Lower lobe of right lung (tissue), 2 donors: ENCODE measurements at places on chromosomes 7 and 10. TPM values are rescaled to one million over a fixed set of nuclear protein-coding genes. Genes with fewer than 3 reads are reported as not detected.

DNA sequence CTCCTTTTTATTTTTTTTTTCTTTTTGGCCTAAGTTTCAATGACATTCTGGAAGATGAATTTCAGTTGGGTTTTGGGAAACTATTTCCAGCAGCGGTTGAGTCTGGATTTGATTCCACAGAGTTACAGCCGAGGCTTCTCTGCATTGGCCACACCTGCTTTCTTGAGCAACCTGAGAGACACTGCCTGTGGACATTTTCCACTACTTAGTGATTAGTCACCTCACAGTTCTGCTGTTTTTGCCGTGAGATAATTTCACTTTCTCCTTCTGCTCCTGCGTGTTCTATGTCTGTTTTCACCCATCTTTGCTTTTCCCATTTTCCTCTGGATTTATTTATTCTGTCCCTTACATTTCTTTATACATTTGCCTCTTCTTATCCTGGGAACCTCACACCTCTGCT is 243.0 kb downstream of the BICC1 start:
- H3K4me1 ChIP-seq = no peaks in the 10 kb centered on the region
- no peak for DNase-seq
- H3K27me3 ChIP-seq = no peaks in the 10 kb centered on the region
- peak overlapping the region; percentile 19 for H3K27ac ChIP-seq
- H3K4me3 ChIP-seq = no peak overlapping the region

The FAM221A gene
- 10.3 TPM for total RNA-seq

The SAMD8 gene
- total RNA-seq = 21.7 TPM

GRCh38 chr7:39617005-39617404 is 6.4 kb upstream of the RALA start:
- H3K27ac ChIP-seq = no peak overlapping the region
- no peaks in the 10 kb centered on the region for H3K36me3 ChIP-seq
- H3K4me1 ChIP-seq = no peaks in the 10 kb centered on the region
- no peaks in the 10 kb centered on the region for H3K27me3 ChIP-seq
- DNase-seq = no peak
- H3K4me3 ChIP-seq = no peak overlapping the region

DNA sequence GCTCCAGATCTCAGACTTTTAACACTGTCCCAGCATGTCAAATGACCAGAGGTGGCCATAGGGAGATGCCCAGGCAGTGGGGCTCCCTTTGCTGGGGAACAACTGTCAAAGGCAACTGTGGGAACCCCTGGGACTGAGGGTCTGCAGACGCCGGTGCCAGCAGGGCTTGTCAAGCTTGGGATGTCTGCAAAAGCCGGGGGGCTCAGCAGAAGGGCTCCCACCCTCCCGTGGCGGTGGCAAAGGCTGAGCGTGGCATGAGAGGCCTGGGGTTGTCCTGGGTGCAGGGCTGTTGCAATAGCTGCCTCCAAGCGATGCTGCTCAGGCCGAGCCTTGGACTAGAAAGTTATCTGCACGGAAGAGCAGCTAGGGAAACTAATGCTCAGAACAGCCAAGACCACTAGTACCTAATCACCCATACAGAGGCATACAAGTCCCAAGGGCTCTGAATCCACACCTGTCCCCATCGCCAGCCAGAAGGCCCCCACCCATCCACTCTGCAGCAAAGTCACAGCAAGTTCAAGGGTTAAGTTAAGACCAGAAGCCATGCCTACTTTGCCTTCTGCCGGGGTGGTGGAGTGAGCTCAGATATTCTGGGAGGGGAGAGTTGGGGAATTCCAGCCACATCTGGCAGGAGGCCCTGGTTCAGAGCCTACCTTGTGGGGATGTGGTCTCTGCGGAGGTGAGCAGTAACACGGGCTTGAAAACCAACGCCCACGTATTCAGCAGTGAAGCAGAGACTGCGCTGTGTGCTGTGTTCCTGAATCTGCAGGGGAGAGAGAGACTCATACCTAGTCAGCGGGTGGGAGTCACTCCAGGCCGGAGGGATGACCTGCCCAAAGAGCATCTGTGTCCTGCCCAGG is 4.6 kb downstream of the SH2B2 start:
- H3K4me3 ChIP-seq = no peak overlapping the region
- H3K36me3 ChIP-seq = no peaks in the 10 kb centered on the region
- no peak for DNase-seq
- no peak overlapping the region for H3K27ac ChIP-seq
- H3K27me3 ChIP-seq = no peaks in the 10 kb centered on the region

GRCh38 chr10:121579656-121580055 is 18.6 kb downstream of the FGFR2 start:
- H3K36me3 ChIP-seq = no peaks in the 10 kb centered on the region
- H3K4me1 ChIP-seq = peaks cover 18% of the 10 kb centered on the region
- no peak for DNase-seq
- H3K27me3 ChIP-seq = no peaks in the 10 kb centered on the region
- no peak overlapping the region for H3K4me3 ChIP-seq

DNA sequence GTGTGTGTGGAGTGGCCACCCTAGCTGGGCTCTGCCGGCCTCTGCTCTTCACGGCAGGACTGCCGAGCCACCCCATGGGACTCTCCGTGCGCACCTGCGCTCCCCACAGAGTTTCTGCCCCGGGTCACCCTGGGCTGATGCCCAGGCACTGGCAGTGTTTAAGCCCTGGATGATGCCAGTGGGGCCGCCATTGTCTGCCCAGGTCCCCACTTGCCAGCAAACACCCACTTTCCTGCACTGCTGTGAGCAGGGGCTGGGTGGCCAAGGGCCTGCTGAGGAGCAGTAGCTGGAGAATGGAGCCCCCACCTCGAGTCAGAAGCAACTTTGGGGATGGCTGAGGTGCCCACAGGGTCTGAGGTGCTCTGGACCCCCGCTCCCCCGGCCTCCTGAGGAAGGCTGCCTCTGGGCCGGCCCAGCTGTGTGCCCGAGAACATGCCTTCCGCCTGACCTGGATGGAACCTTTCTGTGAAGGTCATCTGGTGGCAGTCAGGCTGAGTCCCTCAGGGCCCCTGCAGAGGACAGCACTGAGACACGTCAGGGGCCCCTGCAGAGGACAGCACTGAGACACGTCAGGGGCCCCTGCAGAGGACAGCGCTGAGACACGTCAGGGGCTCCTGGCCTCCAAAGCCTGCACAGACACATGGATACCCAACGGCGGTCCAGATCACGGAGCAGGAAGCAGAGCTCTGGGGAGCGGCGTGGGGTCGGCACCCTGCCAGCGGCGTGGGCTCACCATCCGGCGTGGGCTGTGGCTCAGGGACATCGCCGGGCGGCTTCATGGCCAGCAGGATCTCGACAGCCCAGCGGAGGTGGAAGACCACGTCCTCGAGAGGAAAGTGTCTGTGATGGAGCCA is 62.0 kb downstream of the CFAP46 start:
- no peaks in the 10 kb centered on the region for H3K36me3 ChIP-seq
- no peaks in the 10 kb centered on the region for H3K4me1 ChIP-seq
- no peak for DNase-seq
- no peak overlapping the region for H3K27ac ChIP-seq

The PRKCQ gene
- 8.1 TPM for total RNA-seq

The TMEM273 gene
- total RNA-seq = 48.5 TPM

GRCh38 chr7:123867225-123867624 is 22.3 kb downstream of the HYAL4 start:
- no peak overlapping the region for H3K4me3 ChIP-seq
- peaks cover 9% of the 10 kb centered on the region for H3K4me1 ChIP-seq
- H3K27me3 ChIP-seq = no peaks in the 10 kb centered on the region
- DNase-seq = no peak

DNA sequence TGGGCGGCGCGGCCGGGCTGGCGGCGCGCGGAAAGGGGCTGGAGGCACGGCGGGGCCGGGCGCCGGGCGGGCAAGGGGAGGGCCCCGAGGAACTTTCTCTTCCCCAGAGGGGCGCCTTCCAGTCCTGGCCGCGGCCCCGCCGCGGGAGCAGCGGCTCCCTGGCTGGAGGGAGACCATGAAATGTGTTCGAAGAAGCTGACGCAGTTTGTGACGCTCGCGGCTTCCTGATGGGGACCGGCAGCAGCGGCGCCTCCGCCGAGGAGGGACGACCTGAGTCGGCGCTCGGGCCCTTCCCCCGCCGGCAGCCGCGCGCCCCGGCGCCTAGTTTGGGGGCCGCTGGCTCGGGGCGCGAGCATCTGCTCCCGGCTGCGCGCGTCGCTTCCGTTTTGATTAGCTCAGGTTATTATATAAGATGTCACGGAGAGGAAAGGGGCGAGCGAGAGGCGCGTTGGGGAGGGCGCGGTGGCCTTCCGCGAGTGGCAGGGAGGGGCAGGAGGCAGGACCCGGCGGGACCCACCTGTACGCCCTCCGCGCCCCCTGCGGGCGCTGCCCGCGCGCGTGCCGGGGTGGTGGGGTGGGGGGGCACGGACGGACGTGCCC is 57.1 kb upstream of the PCGF5 start:
- no peaks in the 10 kb centered on the region for H3K36me3 ChIP-seq
- peak overlapping the region; percentile 96 for H3K27ac ChIP-seq
- peak; percentile 78 for DNase-seq
- no peaks in the 10 kb centered on the region for H3K27me3 ChIP-seq
- H3K4me1 ChIP-seq = peaks cover 7% of the 10 kb centered on the region
- peak overlapping the region; percentile 81 for H3K4me3 ChIP-seq

GRCh38 chr10:129771024-129771423 is 193.1 kb downstream of the EBF3 start:
- peak; percentile 36 for DNase-seq
- no peaks in the 10 kb centered on the region for H3K4me1 ChIP-seq
- peaks cover 4% of the 10 kb centered on the region for H3K36me3 ChIP-seq
- H3K27ac ChIP-seq = no peak overlapping the region
- no peaks in the 10 kb centered on the region for H3K27me3 ChIP-seq

GRCh38 chr10:117967149-117967650 is 79.5 kb downstream of the RAB11FIP2 start:
- H3K4me3 ChIP-seq = no peak overlapping the region
- no peaks in the 10 kb centered on the region for H3K4me1 ChIP-seq
- no peaks in the 10 kb centered on the region for H3K27me3 ChIP-seq
- no peaks in the 10 kb centered on the region for H3K36me3 ChIP-seq
- DNase-seq = no peak

DNA sequence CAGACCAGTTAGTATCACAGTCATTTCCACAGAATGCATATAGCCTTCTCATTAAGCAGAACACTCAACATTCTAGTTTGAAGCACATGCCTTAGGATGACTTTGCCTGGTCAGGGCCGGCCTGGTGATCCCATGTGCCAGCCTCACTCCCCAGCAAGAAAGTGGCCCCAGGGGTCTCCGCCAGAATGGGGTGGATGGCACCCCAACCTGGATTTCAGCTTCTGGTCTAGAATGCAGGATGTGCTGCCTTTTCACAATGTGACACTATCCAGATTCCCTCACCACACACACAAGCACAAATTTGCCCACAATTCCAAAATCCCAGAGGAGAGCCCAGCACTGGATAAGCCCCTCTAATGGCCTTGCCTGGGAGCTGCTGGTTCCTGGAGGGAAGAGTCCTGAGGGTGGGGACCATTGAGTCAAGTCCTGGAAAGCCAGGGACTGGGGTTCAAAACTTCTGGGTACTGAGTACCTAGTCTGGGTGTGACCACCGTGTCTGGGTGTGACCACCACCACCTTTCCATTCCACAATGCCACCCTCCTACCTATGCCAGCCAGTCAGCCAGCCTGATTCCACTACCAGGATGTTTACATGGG is 41.5 kb upstream of the GPAM start:
- no peak for DNase-seq
- no peaks in the 10 kb centered on the region for H3K36me3 ChIP-seq
- H3K4me1 ChIP-seq = no peaks in the 10 kb centered on the region

DNA sequence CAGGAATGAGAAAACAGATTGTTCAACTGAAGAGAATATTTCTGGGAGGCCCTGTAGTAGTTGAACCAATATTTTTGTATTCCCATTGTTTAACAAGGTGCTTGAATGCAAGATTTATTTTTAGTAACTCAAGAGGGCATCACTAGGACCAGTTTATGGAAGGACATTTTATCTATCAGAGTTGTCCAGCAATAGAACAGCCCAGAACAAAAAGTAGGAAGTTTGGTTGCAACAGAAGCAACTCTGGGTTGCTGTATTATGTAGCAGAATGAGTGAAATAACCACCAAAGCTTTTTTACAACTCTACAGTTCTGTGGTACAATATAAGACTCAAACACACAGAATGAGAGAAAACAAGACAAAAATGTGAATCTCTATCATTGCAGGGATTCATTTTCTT is 34.7 kb downstream of the CPED1 start:
- H3K27me3 ChIP-seq = no peaks in the 10 kb centered on the region
- no peaks in the 10 kb centered on the region for H3K36me3 ChIP-seq
- H3K4me3 ChIP-seq = no peak overlapping the region
- no peak overlapping the region for H3K27ac ChIP-seq
- peaks cover 36% of the 10 kb centered on the region for H3K4me1 ChIP-seq

The FAM25C gene
- total RNA-seq = not detected

DNA sequence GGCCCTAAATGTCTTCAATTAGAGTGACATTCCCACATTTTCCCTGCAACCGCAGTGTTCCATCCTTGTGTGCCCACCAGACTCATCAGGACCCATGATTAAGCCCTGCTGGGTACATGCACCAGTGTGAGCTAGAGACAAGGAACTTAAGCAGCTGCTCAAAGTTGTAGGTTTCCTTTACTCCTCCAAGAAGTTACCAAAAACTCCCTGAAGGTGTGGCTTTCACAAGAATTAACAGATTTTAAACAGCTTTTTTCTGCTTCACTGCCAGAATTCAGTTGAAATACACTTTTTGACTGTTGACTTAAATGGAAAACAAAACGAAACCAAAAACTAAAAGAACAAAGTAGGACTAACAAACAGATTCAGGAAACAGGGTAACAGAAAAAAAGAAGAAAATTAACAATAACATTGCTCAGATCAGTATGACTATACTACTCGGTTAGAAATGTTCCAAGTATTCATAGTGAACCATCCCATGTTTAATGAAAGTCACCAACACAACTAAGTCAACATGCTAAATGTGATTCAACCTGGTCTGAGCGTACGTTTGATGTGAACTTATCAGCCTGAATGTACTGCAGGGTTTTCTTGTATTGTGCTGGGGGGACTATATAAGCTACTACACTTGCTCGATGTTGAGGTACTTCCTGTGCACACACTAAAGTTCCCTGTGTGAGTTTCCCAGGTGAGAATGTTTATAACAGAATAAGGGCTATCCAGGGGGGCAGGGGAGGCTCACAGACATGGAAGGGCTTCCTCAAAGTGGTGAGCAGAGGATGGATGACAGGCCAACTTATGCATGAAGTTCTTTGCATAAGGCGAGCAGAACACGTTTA is 22.2 kb downstream of the SLC37A3 start:
- H3K27me3 ChIP-seq = no peaks in the 10 kb centered on the region
- DNase-seq = no peak
- no peak overlapping the region for H3K4me3 ChIP-seq
- H3K4me1 ChIP-seq = no peaks in the 10 kb centered on the region
- no peak overlapping the region for H3K27ac ChIP-seq

The NCF1 gene
- 50.8 TPM for total RNA-seq

DNA sequence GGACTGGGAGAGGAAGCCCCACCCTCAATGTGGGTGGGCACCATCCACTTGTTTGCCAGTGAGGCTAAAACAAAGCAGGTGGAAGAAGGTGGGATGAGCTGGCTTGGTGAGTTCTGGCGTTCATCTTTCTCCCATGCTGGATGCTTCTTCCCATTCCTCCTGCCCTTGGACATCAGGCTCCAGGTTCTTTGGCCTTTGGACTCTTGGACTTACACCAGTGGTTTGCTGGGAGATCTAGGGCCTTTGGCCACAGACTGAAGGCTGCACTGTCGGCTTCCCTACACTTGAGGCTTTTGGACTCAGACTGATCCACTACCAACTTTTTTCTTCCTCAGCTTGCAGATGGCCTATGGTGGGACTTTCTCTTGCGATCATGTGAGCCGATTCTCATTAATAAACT is 106.3 kb downstream of the HERPUD2 start:
- no peak overlapping the region for H3K4me3 ChIP-seq
- H3K27ac ChIP-seq = no peak overlapping the region
- DNase-seq = no peak
- no peaks in the 10 kb centered on the region for H3K36me3 ChIP-seq
- H3K27me3 ChIP-seq = no peaks in the 10 kb centered on the region

The AKR1D1 gene
- total RNA-seq = not detected
